ENCODE measurements at places on chromosomes 6 and 20.
A peak's percentile ranks its signal among the peaks of the same experiment; 100 is the strongest.

DNA sequence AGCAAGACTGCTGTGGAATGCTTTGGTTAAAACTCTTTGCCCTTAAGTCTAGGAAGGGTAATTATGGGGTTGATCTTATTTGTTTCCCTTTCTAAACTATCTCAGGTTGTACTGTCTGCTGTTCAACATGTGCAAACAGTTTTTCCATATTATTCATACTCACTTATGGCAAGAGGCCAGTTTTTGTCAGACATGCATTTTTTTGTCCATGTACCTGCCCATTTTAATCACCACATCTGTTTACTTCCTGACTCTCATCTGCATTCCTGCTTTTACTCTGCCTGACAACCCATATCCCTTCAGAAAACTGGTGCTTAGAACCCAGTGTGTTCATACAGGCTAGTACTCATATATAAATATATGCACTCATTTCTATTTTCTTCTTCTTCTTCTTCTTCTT is 80.3 kb downstream of the LPA start:
- DNase-seq, result no peak

- no peak for DNase-seq
Measured at GRCh38 chr6:107132330-107132954, 17.1 kb upstream of the BEND3 start.

GRCh38 chr6:90369024-90369519 is 72.4 kb upstream of the BACH2 start:
- DNase-seq, result peak; percentile 15

DNA sequence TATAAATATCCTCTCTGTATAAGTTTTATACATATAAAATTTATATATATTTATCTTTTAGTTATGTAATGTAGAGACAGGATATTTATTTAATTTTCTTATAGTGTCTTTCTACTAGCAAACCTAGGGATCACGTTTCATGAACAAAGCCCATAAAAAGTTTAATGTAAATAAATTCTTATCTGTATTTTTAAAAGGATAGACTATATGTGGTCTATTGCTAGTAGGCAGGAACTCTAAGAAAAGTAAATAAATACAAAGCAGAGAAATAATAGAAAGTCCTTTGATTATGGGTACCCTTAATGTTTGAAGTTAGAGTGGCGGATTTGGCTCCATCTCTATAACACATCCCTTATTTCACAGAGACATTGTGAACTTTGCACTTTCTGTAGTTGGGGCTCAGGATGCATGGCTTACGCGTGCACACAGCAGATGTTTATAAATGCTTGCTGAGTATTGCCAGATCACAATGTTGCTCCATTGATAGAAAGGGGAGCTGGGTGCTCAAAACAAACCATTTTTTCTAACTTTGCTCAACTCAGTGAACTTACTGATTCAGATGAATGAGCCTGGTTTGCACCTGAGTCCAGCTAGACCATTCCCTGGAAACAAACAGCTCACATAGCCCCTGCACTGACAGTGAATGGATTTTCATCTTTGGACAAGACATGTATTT is 179.1 kb downstream of the SYNE1 start:
- DNase-seq, result no peak

DNA sequence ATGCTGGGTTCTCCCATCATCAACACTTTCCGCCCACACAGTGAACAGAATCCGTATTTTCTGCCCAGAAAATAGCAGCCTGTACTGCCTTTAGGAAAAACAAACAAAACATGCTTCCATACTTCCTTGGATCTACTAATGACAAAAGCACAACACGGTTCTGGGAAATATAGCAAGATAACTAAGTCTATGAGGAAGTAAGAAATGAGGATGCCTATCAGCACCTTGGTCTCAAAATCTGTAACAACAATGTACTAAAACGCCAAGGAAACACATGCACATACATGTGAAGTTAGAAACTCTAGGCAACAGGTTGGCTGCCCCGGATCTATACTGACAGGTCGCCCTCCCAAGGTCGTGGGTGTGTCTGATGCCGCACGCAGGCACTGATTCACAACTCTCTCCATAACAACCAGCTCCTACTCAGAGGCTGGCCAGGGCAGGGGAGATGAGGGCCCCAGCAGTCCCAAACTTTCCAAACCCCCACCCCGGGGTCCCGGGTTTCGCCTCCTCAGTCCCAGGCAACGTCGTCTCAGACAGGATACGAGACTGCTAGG is 710 bp downstream of the BTBD9 start:
- peak; percentile 13 for DNase-seq

DNA sequence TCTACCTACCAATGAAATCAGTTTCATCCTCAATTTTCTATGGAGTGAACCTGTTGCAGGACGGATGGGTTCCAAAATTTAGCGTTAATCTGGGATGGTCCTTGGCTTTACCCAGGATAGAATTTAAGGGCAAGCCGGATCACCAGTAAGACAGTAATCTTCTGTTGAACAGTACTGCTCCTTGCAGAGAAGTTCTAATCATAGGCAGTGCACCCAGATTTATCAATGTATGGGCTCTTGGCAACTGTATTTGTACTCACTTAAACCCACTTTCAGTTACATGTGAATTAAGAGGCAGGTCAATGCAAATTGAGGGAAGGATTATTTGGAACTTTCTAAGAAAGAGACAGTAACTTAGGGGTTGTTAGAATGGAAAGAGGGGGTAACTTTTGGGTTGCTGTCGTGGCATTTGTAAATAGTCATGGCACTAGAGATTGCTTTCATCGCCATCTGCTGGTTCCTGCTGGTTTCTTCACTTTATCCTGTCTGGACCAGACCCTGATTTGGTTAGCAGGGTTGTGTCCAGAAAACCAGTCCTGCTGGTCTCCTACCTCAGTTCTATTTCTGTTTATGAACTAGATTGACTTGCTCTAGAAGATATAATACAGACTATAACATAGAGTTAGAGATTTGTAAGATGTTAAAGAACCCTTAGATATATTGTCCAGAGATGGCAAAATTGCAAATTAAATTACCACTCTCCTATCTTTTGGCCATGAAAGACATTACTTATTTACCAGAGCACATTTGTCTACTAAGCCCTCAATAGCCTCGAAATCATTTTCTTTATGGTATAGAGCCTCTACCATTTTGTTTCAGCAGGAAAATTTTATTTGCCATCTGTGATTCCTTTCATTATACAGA is 646.3 kb downstream of the UTRN start:
- no peak for DNase-seq

DNA sequence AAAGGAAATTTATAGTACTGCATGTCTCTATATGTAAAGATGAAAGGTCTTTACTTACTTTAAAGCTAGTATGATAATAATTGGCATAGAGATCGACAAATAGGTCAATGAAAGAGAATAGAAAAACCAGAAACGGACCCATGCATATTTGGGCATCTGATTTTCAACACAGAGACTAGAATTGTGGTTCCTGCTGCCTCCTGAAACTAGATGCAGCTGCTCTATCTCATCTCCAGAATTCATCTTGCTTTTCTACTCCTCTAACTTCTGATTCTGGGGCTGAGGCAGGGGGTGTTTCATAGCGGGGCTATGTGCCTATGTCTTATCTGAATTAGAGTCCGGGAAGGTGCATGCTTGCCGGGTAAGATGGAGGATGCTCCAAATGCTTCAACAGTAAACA is 105.9 kb downstream of the ADTRP start:
- DNase-seq, result no peak

All from GM12892 (cell line).